A549 treated with AZD2906 at 1 μM for 4 hours (cell line): ENCODE measurements at places on chromosomes 12 and 14. TPM values are rescaled to one million over a fixed set of nuclear protein-coding genes. Genes with fewer than 3 reads are reported as not detected.

INHBC gene
- total RNA-seq: 0.05 to 0.06 TPM (median 0.05 TPM) in 3 of 5 replicates, not detected in the others

SAMD4A gene
- 11.8 to 13.3 TPM (median 12.7 TPM) in 5 replicates for total RNA-seq

SERPINA10 gene
- total RNA-seq: not detected in 5 replicates

P2RX2 gene
- not detected in 5 replicates for total RNA-seq

GLT8D2 gene
- 0.19 to 0.34 TPM (median 0.23 TPM) in 5 replicates for total RNA-seq

TAS2R7 gene
- not detected in 5 replicates for total RNA-seq

TAS2R43 gene
- total RNA-seq: not detected in 5 replicates

MSRB3 gene
- 20.4 to 22.6 TPM (median 22.4 TPM) in 5 replicates for total RNA-seq

FITM1 gene
- total RNA-seq: 0.10 to 0.13 TPM in 2 of 5 replicates, not detected in the others

SPSB2 gene
- total RNA-seq: 24.5 to 34.1 TPM (median 33.9 TPM) in 5 replicates

SDR9C7 gene
- total RNA-seq: 0.03 to 0.08 TPM (median 0.05 TPM) in 4 of 5 replicates, not detected in the other

B4GALNT1 gene
- 32.6 to 47.2 TPM (median 42.2 TPM) in 5 replicates for total RNA-seq
